ENCODE measurements at places on chromosomes 2 and 18. TPM values are rescaled to one million over a fixed set of nuclear protein-coding genes. Genes with fewer than 3 reads are reported as not detected.

Gene IMPACT
- 10.4 TPM for total RNA-seq

Gene CFAP53
- total RNA-seq: 0.61 TPM

Gene IL1F10
- not detected for total RNA-seq

Gene LOXHD1
- 0.05 TPM for total RNA-seq

Gene TUBA4B
- not detected for total RNA-seq

Gene FZD7
- total RNA-seq: 0.83 TPM

Gene GREB1
- total RNA-seq: 0.27 TPM

Gene CMPK2
- 57.7 TPM for total RNA-seq

Gene KLHL14
- not detected for total RNA-seq

Gene AOX1
- total RNA-seq: 0.32 TPM

Gene GCKR
- not detected for total RNA-seq

Gene FBLN7
- 14.7 TPM for total RNA-seq

Gene PAIP2B
- 0.74 TPM for total RNA-seq

Gene PSMA8
- 0.27 TPM for total RNA-seq

Gene TEKT4
- 0.39 TPM for total RNA-seq

Gene ITGB6
- total RNA-seq: not detected

Measured in T-helper 1 cell treated with Interleukin-12 subunit alpha and Interleukin-12 subunit beta and Interleukin-4 antibody, amounts not matched to agents 30 ng/mL and 1 ng/mL, for 36 hours (primary cell).